ENCODE measurements at places on chromosomes 16 and 17. TPM values are rescaled to one million over a fixed set of nuclear protein-coding genes. Genes with fewer than 3 reads are reported as not detected.

GRCh38 chr17:61467416-61468262 is 15.4 kb downstream of the TBX4 start:
- DNase-seq = peak; percentile 62

- no peak for DNase-seq
These were observed 264.5 kb downstream of the CDH11 start for GRCh38 chr16:64857411-64857810.

GRCh38 chr16:1772362-1772907 is at the start of gene EME2:
EME2 (plus strand) TSS chr16:1772810; CDS start chr16:1773228, 418 bp downstream.
- DNase-seq = peak; percentile 59

GRCh38 chr16:46555951-46556350 is 65.2 kb downstream of the SHCBP1 start:
- DNase-seq = no peak

GRCh38 chr16:57999971-58000705 is at the start of gene ZNF319:
ZNF319 (minus strand) TSS chr16:58000672; CDS start chr16:57998265, 2,407 bp downstream.
- no peak for DNase-seq

DNA sequence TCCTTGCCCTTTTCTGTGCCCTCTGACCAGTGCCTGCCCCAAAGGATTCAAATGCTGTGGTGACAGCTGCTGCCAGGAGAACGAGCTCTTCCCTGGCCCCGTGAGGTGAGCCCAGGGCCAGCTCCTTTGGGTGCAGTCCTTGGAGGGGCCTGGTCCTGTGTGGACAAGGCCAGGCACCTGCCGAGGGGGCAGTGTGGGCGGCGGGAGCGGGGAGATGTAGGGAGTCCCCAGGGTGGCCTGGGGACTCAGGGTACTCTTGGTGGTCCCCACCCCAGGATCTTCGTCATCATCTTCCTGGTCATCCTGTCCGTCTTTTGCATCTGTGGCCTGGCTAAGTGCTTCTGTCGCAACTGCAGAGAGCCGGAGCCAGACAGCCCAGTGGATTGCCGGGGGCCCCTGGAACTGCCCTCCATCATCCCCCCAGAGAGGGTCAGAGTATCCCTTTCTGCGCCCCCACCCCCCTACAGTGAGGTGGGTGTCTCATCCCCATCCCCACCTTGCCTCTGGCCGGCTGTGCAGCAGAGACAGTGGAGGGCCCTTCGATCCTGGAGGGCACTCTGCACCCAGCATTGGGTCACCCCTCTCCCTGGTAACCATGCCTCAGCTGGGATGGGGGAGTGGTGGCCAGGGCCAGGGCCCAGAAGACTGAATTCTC is 4.4 kb downstream of the TMEM92 start:
- DNase-seq = no peak

The FNDC8 gene
- total RNA-seq = not detected

DNA sequence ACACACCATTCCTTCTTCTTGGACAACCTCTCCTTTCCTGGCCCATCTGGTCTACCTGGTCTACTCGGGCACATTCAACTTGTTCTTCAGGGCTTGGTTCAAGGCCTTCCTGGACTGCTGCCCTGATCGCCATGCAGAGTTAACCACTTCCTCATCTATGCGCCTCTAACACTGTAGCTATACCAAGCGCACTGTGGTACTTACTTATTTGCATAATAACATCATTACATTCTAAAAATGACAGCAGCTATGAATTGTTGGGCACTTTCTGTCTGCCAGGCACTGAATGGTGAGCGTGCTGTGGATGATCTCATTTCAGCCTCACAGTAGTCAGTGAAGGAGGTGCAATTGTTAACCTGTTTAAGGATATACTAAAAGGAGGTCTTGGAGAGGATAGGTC is 66.9 kb upstream of the SDK2 start:
- no peak for DNase-seq

- DNase-seq = no peak
These were observed 239.1 kb downstream of the GRIN2A start for GRCh38 chr16:9943121-9943520.

- DNase-seq = no peak
These were observed 32.6 kb upstream of the ZFP90 start for GRCh38 chr16:68506331-68507053.

DNA sequence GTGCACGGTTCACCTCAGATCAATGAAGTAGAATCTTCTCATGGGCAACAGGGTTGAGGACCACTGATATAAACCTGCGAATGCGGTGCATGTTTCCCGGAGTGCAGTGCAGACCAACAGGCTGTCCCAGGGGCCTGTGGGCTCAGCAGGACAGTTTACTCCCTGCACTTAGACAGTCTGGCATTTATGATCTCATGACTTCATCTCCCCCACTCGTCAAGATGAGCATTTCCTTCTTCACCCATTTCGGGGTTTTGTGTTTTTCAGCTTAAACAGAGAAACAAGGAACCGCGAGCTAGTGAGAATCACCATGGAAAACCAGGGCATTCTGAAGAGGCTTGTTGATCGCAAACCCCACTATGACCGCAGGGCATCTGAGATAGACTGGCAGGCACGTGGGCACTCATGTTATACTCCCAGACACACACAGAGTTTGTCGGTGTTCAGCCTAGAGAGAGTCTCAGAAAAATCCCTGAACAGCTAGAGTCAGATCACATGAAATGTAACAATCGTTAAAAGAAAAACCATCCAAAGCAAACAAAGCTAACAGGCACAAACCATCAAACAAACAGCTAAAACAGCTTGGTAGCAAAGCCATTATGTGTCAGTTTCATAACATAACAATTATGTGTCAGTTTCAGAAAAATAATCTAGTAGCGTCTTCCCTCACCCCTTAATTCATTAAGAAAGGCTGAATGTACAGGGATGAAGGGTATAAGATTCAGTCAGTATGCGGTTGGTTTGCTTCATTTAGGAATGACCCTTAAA is 2.9 kb downstream of the CFAP97D1 start:
- no peak for DNase-seq

The TP53TG3C gene
- not detected for total RNA-seq

DNA sequence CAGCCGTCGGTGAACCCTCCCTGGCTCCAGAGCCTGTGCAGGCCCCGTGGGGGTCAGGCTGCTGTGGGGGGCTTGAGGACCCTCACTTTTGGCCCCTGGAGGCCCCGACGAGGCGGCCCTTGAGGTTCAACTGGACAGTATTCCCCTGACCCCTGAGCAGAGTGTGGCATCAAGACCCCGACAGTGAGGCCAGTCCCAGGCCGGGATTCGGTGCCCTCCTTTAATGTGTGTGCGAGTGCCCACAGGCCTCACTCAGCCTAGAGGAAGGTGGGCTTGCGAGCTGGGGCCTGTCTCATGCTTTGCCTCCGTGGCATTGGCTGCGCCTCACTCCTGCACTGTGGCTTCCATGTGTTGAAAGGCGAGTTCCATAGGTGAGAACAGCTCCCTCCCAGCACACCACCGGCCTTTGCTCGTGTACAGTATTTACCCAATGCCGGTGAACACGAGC is 94.5 kb downstream of the METRNL start:
- DNase-seq = peak; percentile 15

- no peak for DNase-seq
These were observed 57.8 kb downstream of the USP43 start for GRCh38 chr17:9702914-9703780.

DNA sequence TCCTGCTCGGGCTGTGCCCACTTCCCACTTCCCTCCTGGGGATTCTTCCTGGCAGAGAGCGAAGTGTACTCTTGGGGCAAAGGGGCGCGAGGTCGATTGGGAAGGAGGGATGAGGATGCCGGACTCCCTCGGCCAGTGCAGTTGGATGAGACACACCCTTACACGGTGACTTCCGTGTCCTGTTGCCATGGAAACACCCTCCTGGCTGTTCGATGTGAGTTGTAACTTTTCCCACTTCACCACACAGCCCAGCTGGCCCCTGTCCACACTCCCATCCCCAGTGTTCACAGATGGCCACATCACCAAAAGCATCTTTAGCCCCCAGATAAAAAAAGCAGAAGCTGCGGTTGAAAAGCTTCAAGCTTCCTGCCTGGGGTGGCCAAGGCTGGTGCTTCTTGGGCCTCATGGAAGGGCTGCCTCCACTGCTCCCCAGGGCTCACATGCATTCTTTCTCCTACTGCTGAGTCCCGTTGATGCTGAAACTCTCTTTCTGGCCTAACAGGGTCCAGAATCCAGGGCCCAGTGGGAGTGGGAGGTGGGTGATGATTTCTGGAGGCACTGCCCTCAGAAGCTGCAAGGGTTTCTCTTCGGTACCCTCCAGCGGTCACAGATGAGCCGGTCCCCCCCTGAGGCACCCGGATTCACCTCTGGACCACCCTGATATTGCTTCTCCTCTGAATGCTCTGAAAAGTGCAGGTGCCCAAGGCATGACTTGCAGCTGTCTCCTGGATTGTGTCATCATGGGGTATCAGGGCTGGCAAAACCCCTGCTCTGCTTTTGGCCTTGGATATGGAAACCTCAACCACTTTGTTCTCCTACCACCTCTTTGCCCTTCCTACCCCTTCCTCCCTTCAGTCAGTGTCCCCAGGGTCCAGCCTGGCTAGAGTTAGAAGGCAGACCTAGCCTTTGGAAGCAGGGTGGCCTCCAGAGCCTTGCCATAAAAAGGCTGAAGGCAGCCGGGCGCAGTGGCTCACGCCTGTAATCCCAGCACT is 2.2 kb upstream of the TRAF4 start:
- DNase-seq = peak; percentile 53

DNA sequence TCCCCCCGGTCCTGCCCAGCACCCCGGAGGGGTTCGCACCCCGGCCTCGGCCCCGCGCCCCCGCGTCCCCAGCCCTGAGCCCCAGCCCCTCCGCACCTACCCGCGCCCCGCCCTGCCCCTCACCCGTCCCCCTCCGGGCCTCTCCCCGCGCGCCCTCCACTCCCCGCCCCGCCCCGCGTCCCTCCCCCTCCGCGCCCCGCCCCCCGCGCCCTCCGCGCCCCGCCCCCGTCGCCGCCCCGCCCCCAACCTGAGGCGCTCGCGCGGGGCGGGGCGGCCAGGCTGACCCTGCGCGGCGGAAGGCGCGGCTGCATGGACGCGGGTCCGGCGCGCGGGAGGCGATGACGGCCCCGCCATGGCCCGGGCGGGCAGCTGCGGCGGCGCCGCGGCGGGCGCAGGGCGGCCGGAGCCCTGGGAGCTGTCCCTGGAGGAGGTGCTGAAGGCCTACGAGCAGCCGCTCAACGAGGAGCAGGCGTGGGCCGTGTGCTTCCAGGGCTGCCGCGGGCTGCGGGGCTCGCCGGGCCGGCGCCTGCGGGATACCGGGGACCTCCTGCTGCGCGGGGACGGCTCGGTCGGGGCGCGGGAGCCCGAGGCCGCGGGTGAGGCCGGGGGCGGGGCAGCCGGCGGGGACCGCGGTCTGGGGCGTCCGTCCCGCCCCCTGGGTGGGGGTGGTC is at the start of gene SPIRE2:
TSS of gene SPIRE2 (plus strand) at position 277 of the 671 bp plus-strand sequence. CDS start at position 353, 76 bp downstream.
- peak; percentile 71 for DNase-seq

DNA sequence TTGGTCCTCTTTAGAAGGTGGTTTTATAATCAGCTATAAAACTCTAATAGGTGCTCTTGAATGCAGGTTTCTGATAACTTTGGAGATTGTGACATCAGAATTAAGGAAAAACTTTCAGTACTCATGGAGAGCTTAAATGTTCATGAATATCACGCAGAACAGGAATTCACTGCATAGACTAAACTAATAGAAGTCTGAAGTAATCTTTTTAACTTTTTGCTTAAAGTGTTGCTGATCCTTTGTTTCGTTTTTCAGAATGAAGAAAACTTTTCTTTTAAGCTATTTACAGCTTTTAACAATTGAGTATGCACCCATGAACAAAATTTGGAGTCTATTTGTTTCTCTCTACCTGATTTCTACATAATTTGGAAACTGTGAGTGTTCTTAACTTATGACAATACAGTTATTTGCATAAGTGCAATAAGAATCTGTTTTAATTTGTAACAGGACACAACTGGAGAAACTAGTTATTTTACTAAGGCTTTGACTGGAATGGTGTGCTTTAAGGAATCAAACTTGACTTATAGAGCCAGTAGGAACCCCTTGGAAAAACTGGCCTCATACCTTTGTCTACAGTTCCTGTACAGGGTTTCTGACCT is 17.0 kb upstream of the TRIM25 start:
- no peak for DNase-seq

The SMIM22 gene
- 361 TPM for total RNA-seq

DNA sequence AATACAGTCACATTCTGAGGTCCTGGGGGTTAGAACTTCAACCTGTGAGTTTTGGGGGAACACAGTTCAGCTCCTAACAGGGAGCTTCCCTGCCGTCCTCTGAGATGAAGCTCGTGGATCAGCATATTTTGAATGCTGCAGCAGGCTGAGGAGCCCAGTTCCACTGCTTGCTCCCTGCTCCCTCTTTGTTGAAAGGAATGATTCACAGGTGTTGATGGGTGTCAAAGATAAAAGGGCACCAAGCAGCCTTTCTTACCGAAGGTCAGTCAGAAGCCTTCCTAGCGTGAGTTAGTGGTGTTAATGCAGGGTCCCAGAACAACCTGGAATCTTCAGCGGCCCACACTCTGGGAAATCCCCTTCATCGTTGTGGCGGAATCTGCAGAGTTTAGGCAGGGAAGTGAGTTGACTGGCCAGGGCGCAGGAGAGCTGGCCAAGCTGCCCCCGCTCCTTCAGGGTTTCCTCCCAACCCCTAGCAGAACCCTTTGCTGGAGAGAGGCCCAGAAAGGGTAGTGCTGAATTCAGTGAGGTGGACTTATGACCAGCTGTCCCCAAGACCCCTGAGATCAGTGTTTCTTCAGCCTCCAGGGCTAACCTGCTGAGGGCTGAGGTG is 114.8 kb downstream of the GNAO1 start:
- no peak for DNase-seq

DNA sequence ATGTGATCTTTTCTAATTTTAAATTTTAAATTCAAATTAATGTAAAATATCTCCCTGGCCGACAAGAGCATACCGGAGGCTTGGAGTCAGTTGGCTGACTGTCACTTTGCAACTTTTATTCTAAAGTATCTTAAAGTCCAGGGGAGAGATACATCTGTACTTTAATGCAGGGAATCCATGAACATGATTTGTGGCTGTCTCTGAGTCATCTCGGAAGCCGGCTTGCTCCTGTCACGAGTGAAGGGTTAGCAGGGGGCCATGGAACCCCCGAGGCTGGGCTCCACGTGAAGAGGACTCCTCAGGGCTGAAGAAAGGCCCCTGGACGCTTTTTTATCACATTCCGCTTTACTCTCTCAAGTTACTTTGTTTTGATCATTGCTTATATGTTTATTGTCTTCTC is 13.3 kb downstream of the TVP23A start:
- DNase-seq = no peak

GRCh38 chr16:84340325-84341040 is 27.9 kb upstream of the ATP2C2 start:
- DNase-seq = peak; percentile 86

The SMARCE1 gene
- total RNA-seq = 73.0 TPM

DNA sequence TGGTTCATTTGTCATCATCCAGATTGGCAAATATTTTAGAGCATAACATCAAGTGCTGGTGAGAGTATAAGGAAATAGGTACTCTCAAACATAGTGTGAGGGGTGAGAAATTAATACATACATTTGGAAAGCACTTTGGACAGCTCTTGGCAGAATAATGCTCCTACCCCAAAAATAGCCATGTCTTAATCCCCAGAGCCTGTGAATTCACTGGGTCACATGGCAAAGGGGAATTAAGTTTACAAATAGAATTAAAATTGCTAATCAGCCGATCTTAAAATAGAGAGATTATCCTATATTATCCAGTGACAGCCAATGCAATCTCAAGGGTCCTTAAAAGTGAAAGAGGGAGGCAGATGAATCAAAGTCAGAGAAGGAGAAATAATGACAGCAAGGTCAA is 38.8 kb upstream of the ANKFN1 start:
- DNase-seq = no peak
